ENCODE measurements at places on chromosomes 4 and X. TPM values are rescaled to one million over a fixed set of nuclear protein-coding genes. Genes with fewer than 3 reads are reported as not detected.

DTHD1 gene
- total RNA-seq = not detected

ZDHHC15 gene
- total RNA-seq = not detected

PDLIM3 gene
- 1.1 TPM for total RNA-seq

H2BW2 gene
- not detected for total RNA-seq

NSD2 gene
- 45.5 TPM for total RNA-seq

All from hair follicular keratinocyte (primary cell).